ENCODE measurements at places on chromosomes 13 and 19.

DNA sequence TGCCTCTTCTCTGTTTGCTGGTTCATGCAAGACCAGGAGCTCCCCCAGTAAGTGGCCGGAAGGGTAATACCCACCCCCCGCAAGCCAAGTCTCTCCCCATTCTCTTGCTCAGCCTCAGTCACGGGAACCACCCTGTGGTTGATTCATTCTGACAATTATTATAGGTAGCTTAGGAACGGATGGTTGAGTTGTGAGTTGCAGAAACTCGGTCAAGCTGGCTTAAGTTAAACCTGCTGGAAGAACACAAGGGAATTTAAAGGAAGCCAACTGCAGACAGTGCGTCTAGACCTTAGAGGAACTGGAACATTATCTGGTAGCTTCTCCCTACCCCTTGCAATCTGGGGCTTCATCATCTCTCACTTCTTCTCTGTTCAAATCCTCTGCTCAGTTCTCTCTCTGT, 8.9 kb downstream of the FPR1 start:
- DNase-seq, result no peak

GRCh38 chr13:97237388-97237787, 15.3 kb downstream of the MBNL2 start:
- no peak for DNase-seq

- no peak for DNase-seq
These were observed 250.9 kb downstream of the DLEU7 start for GRCh38 chr13:50592412-50593155.

DNA sequence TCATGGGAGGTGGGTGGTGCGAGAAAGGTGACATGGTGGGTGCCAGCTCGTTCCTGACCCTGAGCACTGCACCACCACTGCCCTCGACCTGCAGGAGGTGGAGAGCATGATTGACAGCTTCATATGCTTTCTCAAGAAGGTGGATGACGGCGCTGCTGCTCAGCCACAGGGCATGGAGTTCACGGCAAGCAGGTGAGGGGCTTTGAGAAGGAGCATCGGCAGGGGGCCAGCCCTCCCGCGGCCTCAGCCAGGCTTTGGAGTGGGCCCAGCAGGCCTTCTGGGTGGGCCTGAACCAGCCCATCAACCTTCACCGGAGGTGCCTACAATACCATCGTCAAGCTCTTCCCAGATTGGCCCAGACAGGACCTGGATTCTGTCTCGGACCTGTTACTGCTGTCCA, 18.9 kb upstream of the ZNF14 start:
- no peak for DNase-seq

- DNase-seq, result no peak
These were observed 68.8 kb downstream of the DNAJC3 start for GRCh38 chr13:95745752-95746151.

- DNase-seq, result no peak
These were observed 2.3 kb downstream of the SLC46A3 start for GRCh38 chr13:28716511-28716910.

GRCh38 chr13:30810801-30811200, 75.5 kb downstream of the ALOX5AP start:
- no peak for DNase-seq

DNA sequence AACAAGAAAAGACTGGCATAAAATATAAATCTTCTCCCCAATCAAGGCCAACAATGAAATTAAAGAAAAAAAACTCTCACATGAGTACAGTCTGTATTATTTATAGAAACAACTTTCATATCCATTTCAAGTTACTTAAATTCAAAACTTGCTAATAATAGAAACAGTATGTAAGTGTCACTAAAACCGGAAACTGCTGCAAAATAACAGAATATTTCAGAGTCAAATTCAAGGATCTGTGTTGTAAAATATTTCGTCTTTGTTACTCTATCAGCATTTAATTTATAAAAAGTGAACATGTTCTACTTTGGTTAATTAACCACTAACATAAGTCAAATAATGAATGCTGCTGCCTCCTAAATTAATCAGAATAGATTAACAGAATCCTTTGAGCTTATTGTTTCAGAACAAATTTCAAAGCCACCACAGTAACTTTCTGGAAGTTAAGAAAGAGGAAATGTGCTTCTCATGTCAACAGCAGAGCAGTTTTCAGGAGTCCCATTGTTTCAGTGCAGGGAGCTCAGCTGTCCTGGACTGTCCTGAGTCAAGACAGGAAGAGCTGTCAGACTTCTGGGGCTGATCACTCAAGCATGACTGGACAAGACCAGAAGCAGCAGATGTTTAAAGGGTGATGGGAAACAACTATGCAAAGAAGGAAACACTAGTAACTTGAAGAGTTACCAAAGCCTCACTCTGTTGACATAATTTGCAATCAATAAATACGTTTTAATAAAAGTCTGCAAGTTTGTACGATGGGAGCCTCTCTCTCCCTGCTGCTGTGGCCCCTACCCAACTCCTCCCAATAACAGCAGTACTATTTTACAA, 76.9 kb downstream of the FOXO1 start:
- DNase-seq, result no peak

DNA sequence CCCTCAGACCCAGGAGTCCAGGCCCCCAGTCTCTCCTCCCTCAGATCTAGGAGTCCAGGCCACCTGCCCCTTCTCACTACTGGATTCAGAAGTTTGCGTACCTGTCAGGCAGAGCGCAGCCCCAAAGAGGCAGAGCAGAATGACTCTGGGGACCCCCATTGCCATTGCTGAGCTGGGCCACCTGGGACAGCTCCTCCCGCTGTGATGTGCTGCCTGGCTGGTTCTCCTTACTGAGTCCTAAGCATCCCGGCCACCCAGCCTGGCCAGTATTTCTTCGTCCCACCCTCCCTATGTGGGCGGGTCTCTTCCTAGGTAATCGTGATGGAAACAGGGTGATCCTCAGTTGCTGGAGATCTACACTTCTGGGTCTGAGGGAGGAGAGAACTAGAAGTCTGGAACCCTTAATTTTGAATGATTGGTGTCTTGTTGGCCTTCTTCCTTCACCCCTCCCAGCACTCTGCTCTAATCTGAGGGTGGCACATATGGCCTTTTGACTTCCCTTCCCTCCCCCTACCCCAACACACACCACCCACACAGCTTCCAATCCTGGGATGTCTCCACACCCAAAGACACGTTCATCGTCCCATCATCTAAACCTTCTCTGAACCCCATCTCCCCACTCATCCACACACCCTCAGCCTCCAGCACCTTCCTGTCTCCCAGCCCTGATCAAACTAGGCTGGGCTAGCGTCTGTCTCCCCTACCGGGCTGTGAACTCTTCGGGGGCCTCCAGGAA, at the start of gene LYPD5:
LYPD5 (minus strand) TSS at position 232 of the 736 bp plus-strand sequence; CDS start at position 165, 67 bp downstream.
- no peak for DNase-seq

GRCh38 chr13:99500839-99501183, 461 bp upstream of the TM9SF2 start:
- no peak for DNase-seq

DNA sequence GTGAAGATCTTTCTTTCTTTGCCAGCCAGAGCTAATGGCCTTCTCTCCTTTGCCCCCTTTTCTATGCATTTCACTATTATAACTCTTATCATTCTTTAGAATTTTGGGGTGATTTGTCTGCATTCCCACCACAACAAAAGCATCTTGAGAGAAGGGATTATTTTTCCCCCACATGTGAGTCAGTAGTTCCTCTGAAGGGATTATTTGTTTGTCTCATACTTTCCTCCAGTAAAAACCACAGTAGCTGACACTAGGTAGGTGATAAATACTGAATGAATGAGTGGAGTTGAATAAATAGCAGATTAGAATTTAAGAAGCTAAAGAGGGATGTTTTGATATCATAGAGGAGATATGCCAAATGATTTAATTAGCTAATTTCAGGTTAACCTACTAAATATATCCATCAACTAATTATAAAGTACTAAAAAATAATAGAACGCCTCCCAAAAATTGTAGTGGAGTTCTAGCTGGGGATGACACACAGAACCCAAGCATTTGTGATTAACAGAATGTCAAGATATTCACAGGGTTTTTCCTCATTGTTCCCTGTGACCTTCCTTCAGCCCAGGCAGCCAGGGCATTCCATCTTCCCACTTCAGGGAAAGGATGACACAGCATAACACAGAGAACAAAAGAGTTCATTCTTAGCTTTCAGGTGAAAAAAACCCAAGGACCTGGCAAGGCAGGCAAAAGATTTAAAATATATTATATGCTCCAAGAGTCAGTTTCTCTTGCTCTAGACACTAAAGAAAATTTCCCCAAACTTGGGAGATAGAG, 3.5 kb upstream of the TBC1D4 start:
- no peak for DNase-seq

GRCh38 chr19:23867895-23868294, 46.8 kb upstream of the ZNF726 start:
- DNase-seq, result no peak

GRCh38 chr19:48779636-48780035, 24.3 kb downstream of the FGF21 start:
- DNase-seq, result no peak

- DNase-seq, result peak; percentile 49
These were observed 27.5 kb upstream of the SHKBP1 start for GRCh38 chr19:40549007-40549708.

DNA sequence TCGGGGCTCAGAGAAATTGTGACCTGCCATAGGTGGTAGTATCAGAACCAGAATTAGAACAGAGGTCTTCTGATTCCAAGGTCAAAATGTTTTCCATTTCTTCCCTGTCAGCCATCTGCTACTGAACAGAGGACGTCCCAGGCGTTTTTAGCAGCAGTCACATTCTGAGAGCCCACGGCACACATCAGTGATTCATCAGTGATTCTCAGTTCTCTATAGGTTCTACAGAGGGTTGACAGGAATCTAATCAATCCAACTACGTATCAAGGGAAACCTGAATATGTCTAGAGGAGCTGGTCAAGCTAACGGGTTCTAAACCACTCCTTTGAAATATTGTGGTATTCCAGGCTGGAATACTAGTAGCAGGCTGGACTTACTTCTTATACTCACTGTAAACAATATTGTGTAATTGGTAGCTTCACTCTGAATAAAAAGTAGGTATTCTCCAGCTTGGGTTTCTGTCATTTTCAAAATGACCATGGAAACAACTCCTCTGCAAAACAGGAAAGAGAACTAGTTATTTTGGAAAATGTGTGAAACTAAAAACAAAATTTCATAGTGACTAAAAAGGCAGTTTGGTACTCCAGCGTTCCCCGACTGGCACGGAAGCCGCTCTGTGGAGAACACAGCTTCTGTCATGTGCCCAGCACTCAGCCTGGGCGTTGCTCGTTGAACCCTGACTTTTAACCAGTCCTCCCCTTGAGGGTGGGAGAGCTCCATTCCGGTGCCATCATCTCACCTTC, 43.2 kb downstream of the FLT3 start:
- no peak for DNase-seq

Data from stimulated activated CD8-positive, alpha-beta memory T cell treated with anti-CD3 and anti-CD28 coated beads, Interleukin-4, amount 100 ng/mL, for 1 hour (primary cell).